ENCODE measurements at places on chromosomes 6 and 20.

GRCh38 chr6:170451762-170452651, 101.1 kb downstream of the PSMB1 start:
- no peak for DNase-seq

DNA sequence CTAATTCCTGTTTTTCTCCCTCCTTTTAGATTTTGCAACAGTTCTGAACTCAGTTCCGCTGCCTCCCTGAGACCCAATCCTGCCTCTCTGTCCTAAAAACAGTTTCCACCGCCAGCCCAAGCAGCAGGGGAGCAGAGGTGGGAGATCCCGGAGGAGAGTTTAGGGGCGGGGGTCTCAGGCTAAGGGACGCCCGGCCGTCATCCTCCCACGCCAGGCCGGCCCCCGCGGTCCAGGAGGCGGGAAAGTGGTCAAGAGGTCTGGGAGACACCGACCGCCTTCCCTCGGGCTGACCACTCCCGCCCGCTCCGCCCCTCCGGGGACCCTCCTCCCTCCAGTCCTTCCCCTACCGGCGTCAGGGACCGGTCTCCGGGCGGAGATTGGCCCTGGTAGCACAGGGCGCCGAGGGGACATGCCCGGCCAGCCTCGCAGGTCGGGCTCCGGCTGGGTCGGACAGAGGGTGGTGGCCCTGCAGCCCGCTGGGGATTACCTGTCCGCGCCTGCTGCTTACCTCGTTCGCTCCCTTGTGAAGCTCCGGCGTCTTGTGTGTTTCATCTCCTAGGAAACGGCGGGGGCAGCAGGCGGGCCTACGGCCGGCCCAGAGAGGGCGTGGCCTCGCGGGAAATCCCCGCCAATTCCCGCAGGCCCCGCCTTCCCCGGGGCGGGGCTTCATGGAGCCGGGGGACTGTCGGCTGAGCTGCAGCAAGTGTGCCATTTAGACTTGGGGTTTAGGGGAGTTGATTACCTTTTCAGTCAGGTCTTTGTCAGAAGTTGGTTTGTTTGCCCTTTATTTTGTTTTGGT, at the start of gene MAK:
Gene MAK, minus strand, starts transcription at position 545 of the 799 bp plus-strand sequence. CDS start 7,891 bp downstream, outside the sequence.
- peak; percentile 79 for DNase-seq

DNA sequence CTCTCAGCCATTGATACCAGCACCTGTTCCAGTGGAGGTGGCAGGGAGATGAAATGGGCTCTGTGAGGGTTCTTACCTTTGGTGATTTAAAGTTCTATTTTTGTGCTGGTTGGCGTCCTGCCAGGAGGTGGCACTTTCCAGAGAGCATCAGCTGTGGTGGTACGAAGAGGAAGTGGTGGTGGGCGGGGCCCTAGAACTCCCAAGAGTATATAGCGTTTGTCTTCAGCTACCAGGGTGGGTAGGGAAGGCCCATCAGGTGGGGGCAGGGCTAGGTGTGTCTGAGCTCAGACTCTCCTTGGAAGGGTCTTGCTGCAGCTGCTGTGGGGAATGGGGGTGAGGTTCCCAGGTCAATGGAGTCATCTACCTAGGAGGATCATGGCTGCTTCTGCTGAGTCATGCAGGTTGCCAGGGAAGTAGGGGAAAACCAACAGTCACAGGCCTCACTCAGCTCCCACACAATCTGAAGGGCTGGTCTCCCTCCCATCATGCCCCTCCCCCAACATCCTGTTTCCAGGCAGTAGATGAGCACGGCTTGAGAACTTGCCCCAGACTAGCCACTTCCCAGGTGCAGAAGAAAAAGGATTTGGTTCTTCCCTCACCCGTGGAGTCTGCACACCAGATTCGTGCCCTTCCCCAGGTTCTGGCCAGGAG, 46.6 kb downstream of the MOXD1 start:
- DNase-seq, result peak; percentile 18

DNA sequence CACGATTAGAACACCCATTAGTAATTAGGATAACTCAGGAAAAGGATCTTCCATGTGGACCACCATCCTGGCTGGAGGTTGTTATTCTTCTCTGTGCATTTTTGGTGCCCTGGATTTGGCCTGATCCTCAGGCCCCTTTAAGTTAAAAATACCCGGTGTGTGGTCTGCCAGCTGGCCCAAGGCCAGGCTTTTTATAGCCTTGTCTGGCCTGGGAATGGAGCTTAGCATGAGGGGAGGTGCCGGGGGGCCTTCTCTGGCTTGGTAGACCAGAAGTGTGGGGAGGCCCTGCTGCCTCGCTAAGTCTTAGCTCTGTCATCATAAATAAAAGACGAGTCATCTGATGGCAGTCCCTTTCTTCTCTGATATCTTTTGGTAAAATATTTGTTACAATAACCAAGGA, 71.4 kb downstream of the ARID1B start:
- DNase-seq, result no peak

- no peak for DNase-seq
Measured at GRCh38 chr6:37209461-37210205, 39.7 kb downstream of the PIM1 start.

DNA sequence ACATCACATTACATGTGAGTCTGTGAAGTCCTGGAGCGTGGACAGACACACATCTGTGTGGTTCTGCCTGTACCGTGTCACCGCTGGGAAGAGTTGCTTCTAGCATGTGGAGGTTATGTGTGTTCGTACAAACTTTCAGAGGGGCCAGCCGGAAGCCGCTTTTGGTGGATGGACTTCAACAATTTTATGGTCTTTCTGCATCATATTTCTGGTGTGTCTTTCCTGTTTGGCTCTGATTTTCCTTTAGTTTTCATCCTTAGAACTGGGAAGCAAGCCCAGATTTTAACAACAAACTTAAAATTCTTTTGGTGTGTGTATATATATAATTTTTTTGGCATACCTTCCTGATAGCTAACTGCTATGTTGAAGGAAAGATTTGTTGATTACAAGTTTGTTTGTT, 71.2 kb downstream of the TIAM2 start:
- no peak for DNase-seq

- DNase-seq, result no peak
Measured at GRCh38 chr6:165556116-165556843, 106.8 kb downstream of the PDE10A start.

All from activated CD4-positive, alpha-beta T cell treated with anti-CD3 and anti-CD28 coated beads for 1 hour (primary cell).